ENCODE measurements at places on chromosomes 4 and X.

GRCh38 chr4:18756671-18757070 is 735.1 kb upstream of the LCORL start:
- DNase-seq, result no peak

GRCh38 chr4:14072506-14072905 is 445.0 kb upstream of the BOD1L1 start:
- DNase-seq, result no peak

DNA sequence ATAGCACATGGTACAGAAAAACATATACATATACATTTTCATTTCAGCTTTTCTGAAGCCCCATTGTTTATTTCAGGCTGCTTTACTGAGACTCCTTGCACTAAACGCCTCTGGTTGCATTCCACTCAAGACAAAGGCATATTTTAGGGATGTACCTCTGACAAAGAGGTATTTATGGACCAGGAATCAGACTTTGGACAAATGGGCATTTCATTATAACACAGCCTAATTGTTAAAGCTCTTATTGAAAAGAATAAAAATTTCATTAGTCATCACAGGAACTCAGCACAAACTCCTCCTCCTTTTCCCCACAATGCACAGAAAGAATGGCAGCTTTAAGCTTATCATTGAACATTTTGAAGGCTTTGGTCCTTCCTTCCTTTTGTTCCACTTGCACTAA is 62.9 kb upstream of the UGT8 start:
- no peak for DNase-seq

DNA sequence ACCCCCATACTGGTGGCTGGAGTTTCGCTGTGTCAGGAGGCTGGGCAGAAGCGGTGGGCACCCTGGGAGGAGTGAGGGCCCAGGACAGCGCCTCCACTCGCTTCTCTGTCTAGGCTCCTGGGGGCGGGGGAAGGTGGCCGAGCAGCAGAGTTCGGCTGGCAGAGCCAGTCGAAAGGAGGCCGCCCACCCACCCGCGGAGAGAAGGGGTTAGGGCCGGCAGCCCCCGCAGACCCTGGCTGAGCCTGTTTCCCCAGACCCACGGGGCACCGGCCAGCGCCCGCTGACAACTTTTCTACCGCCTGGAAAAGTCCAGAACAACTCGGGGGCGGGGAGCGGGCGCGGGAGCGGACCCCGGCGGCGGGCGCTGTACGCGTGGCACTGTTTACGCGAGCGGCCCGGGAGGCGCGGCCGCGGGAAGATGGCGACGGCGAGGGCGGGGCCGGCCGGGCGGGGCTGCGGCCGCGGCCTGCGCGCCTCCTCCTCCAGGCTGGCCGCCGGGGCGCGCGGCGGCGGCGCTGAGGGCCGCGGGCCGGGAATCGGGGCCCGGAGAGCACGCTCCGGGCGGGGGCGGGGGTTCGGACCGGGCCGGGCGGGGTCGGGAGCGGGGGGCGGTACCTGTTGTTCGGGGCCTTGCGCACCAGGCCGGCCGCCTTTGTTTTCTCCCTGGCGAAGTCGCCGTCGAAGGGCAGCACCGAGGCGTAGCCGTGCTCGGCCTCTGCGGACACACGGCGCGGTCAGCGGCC is 628 bp downstream of the MXD4 start:
- DNase-seq, result no peak

- DNase-seq, result no peak
Measured at GRCh38 chrX:107674480-107675364, 46.4 kb downstream of the PRPS1 start.

DNA sequence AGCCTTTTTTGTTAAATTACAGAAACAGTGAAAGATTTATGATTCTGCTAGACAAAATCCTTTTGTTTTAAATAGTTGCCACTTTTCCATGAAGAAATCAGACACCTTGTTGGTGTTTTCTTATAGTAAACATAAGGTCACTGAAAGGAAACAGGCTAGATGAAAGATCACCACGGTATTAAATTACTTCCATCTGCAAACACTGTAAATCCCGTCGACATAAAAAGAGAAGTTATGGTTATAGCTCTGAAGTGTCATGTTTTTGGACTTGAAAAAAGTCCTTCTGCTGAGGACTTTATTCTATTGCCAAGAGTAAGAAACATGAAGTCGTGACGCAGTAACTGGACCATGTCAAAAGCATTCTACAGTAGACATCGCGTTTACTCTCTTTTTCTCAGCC is 567.6 kb upstream of the SLIT2 start:
- no peak for DNase-seq

DNA sequence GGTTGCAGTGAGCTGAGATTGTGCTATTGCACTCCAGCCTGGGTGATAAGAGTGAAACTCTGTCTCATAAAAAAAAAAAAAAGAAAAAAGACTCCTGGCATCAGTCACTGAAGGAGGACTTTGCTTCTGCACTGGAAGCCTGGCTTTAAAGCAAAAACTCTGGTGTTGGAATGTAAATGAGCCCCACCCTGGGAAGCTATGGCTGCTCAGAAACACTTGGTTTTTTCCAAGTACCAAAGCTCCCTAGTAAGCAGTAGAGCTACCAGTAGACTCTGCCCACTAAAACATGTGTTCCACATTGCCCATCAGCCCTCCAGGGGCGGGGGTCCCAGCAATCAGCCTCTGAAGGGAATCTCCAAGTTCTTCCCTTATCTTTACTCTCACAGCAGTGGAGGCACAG is 154.4 kb downstream of the SHROOM3 start:
- no peak for DNase-seq

GRCh38 chr4:48499551-48500066 is 9.6 kb downstream of the ZAR1 start:
- DNase-seq, result no peak

GRCh38 chr4:88674979-88675378 is 22.6 kb downstream of the NAP1L5 start:
- no peak for DNase-seq

DNA sequence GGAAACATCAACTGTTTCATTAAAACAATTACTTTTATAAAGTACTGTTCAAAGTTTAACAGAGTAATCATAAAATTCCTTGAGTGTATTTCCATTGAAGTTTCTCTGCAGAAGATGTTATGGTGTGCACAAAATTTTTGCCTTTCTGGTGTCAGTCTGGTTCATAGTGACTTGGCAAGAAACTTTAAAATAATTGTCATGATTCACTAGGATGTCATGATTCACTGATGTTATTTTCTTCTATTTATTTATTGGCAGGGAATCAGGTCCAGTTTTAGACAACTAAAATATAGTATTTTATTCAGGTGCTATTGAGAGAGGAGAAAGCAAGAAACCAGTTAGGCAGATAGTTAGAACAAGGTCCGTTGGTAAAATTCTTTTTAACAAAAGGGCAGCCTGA is 3.8 kb downstream of the UGT2A1 start:
- DNase-seq, result no peak

DNA sequence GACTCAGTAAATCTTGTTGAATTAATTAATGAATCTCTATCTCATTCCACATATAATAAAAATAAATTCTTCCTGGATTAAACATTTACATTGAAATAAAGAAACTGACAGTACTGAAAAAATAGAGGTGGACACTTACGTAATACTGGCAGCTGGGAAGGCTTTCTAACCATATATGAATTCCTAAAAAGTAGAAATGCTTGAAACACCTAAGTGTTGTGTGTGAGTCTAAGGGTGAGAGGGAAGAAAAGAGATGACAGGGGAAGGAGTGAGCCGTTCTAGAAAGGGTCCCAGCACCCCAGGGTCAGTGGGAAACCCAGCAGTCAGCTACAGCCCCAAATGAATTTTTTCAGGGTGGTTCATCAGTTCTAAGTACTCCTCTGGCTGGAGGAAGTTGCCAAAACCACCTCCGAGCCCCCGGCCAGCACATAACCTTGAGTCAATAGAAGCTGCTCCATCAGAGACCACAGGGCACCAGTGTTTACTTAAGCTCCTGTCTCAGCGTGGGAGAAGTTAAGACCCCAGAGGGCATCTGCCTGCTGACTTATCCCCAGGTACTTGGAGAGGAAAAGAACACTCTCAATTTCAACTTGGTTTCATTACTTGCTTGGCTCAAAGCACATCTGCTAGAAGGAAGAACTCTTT is 18.3 kb downstream of the GAB3 start:
- DNase-seq, result no peak

GRCh38 chr4:25158817-25159216 is 1.4 kb downstream of the SEPSECS start:
- DNase-seq, result no peak

- no peak for DNase-seq
Measured at GRCh38 chrX:100995469-100995868, 26.0 kb downstream of the ARL13A start.

DNA sequence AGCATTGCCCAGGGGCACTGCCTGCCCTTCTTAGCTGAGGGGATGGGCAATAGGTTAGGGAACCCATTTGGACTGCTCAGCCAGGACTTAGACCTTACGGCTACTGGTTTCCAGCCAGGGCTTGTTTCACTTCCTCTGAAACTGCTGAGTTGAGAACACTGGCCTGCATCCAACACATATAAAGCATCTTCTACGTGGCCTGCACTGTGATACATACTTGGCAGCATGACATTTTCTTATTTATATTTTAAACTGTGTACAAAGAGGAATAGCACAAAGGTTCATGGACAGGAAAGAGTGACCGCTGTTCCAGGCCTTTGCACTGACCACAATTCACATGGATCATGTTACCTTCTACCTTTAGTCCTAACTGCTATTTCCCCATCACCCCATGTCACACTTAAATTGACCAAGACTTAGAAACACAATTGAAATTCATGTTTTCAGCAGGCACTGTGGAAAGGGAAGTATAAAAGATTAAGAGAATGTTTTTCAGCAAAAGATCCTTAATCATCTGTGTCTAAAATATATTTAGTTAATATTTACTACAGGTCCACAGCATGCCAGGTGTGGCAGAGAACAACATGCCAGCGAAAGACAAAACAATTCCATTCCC is 43.7 kb downstream of the NLGN4X start:
- no peak for DNase-seq

GRCh38 chr4:140408974-140409373 is 18.5 kb downstream of the CLGN start:
- DNase-seq, result no peak

GRCh38 chr4:118975449-118976192 is 87.0 kb downstream of the SYNPO2 start:
- no peak for DNase-seq

- no peak for DNase-seq
Measured at GRCh38 chr4:111773858-111774257, 371.4 kb upstream of the FAM241A start.

- DNase-seq, result no peak
Measured at GRCh38 chrX:45007598-45007997, 134.6 kb downstream of the KDM6A start.

DNA sequence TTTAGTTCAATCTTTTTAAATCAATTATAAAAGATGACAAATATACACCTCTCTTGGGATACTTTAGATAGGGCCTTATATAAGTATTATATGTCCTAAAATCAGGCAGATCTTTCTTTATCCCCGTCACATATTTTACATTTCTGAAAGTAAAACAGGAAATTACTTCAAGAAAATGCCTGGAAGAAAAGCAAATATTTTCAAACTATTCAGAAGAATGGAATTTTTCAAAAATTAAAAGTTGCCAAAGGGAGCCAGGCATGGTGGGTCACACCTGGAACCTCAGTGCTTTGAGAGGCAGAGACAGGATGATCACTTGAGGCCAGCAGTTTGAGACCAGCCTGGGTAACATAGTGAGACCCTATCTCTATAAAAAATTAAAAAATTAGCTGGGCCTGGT is 34.4 kb downstream of the MGARP start:
- no peak for DNase-seq

- DNase-seq, result no peak
Measured at GRCh38 chr4:98639523-98639922, 18.9 kb downstream of the TSPAN5 start.

DNA sequence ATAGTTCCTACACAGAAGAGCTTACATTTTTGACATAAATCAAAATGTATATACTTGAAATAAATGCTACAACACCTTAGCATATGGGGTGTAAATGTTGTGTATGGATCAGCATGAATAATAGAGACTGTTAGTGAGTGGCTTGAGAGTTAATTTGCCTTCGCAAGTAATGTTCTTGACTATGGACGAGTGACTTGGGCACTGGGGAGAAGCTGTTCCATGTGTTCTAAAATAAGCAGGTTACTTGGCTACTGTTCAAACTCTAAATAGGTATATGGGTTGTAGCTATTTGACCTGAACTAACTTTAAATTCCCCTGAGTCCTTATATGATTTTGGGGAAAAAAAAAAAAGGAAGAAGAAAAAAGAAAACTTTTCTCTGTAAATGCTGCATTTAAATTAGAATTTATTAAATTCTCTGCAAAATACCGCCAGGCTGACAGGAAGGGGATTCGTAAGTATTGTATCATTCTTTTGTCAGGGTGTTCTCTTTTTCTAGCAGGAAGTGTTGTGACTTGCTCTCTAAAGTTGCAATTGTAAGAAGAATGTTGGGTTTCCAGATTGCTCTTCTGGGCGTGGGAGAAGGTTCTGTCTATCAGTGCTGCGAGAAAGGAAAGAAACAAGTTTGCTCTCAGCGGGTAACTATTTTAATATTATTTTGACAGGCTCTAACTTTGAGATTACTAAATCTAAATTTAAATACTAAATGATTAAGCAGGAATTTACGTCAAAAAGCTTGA is 32.2 kb downstream of the PLS3 start:
- no peak for DNase-seq

GRCh38 chrX:70960730-70961129 is 29.8 kb upstream of the SLC7A3 start:
- DNase-seq, result no peak

DNA sequence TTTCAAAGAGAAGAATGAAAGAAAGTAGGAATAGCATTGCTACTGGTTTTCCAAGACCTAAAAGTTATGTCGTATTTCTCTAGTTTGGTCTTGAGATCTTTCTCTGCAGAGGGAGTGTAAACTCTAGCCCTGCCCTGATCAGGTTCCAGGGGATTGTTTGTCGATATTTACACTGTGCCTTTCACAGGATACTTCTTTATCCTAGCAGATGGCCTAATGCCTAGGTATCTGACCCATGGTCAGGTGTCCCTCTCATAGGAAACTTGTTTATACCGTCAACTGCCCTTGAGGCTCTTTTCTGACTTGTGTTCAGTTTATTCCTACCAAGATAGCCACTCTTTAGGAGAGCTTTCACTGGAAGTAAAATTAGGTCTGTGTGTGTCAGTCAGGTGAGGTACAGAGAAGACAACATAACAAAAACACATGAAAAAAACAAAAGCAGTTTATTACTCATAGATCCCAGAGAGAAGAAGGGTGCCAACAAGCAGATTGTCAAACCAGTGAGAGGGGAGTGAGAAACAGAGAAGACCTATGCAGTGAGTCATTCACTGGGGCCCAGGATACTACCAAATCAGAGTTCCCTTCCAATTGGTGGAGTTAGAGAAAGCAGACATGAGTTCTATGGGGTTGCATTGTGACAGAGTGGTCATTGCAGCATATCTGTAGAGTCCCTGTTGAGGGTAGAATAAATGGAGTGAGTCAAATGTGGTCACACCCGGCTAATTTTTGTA is 40.6 kb upstream of the THOC2 start:
- no peak for DNase-seq

- DNase-seq, result no peak
Measured at GRCh38 chr4:2868877-2869487, 25.3 kb downstream of the ADD1 start.
